ENCODE measurements at places on chromosomes 2 and 18.
A peak's percentile ranks its signal among the peaks of the same experiment; 100 is the strongest.

DNA sequence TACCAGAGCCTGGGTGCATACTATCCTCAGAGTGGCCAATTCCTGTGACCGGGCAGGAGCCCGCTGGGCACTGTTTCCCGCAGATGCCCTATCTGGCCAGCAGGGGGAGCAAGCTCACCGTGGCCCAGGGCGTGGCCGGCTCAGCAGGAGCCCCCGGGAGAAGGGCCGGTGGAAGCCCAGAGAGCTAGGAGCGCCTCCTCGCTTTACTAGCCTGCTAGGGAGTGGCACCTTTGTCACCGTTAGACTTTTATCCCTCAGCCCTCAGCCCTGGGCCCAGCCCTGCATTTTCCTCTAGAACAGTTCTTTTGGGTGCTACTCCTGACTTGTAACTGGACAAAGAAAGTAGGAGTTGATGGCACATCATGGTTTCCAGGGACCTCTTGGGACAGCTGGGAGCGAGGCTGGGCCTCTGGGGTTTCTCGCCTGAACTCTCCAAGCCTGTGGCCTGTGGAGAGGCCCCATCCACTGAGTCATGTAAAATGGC lies 24.0 kb downstream of the TMEM177 start:
- peak; percentile 58 for DNase-seq

GRCh38 chr2:221915926-221916325 lies 343.8 kb upstream of the EPHA4 start:
- no peak for DNase-seq

- no peak for DNase-seq
Observed at GRCh38 chr2:219868635-219869034, 241.2 kb downstream of the SLC4A3 start.

GRCh38 chr2:241154915-241155314 lies 4.6 kb downstream of the PPP1R7 start:
- no peak for DNase-seq

GRCh38 chr2:10430886-10431622 lies 17.1 kb downstream of the ODC1 start:
- no peak for DNase-seq

DNA sequence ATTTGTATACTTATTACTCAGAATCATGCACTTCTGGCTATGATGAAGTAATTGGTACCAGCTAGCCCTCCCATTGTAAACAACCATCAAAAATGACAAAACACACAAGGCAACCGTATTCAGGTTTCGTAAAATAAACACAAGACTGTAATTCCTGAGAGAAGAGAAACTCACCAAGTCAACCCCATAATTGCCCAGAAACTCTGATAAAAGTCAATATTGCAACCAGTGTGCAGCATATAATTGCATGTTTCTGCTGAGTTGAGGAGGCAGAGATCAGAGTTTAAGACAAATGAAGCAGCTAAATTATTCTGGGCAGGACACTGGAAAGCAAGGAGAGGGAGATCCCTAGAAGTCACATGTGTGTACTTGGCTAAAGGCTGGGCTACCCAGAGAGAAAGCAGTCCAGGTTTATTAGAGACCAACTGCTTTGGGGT lies 90.3 kb downstream of the ROCK2 start:
- no peak for DNase-seq

DNA sequence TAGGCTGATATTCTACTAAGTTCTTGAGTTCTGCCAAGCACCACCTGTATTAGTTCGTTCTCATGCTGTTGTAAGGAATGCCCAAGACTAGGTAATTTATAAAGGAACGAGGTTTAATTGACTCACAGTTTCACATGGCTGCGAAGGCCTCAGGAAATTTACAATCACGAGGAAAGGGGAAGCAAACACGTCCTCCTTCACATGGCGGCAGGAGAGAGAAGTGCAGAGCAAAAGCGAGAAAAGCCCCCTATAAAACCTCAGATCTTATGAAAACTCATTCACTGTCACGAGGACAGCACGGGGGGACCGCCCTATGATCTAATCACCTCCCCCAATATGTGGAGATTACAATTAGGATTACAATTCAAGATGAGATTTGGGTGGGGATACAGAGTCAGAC lies 47.7 kb upstream of the YWHAQ start:
- no peak for DNase-seq

GRCh38 chr2:237547841-237548416 lies 18.4 kb upstream of the PRLH start:
- DNase-seq, result no peak

DNA sequence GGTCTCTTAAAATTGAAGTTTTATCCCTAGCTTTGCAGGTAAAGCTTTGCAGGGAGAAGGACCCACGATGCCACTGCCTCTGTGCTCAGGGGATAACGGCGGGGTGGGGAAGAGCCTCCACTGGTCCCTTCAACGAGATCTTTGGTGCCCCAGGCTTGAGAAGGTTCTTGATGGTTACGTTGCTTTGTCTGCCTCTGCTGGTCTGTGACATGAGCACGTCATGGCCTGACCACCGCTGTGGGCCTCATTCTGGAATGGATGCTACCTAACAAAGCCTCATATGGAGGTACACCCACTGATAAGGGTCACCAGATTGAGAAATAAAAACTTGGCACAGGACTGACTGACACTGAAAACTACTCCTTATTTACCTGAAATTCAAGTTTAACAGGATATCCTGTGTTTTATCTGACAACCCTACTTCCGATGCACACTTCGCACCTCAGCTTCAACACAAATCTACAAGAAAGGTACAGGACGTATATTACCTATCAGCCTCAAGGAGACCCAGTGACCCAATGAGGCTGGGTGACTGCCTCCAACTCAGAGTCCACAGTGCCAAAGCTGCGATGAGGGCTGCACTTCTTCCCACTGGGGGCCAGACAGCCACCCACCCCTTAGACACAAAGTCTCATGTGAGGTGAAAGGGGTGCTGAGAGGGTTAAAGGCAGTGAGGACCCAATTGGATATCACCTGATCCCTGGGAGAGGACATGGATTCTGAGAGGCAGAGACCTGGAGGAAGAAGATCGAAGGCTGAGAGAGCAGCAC lies 64.9 kb downstream of the EIPR1 start:
- no peak for DNase-seq

DNA sequence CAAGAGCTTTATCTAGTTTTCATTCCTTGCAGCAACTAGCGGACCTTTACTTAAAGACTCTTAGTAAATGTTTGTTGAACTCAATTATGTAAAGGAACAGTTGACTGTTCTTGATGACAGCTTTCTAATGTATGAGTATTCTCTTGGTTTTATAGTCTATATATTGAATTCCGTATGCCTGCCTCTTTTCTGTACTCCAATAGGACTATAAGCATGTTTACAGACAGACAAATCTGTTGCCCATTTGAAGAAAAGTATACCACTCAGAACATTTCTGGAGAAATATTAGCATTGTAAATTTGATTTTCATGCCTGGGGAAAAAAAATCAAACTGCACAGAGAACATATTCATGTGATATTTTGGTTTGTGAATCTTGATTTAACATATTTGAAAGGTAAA lies 109.5 kb downstream of the LRRTM1 start:
- DNase-seq, result no peak

DNA sequence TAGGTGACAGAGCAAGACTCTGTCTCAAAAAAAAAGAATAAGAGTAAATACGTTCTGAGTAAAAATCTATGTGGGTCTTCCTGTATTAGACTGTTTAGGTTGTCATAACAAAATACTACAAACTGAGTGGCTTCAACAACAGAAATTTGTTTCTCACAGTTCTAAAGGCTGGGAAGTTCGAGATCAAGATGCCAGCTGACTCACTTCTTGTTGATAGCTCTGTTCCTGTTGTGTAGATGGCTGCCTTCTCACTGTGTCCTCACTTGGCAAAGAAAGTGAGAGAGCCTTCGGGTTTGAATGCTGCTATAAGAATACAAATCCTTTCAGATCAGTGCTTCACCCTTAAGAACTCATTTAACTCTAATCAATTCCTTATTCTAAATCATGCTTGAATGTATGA lies 430.0 kb upstream of the VWC2L start:
- DNase-seq, result no peak

DNA sequence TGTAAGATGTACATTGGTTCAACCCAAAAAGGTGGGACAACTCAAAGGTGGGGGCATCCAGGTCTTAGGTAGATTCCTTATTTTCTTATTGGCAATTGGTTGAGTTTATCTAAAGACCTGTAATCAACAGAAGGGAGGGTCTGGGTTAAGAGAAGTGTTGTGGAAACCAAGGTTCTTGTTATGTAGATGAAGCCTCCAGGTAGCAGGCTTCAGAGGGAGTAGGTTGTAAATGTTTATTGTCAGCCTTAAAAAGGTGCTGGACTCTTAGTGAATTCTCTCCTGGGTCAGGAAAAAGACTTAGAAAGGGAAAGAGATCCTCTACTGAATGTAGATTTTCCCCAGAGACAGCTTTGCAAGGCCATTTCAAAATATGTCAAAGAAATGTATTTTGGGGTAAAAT lies 125.3 kb upstream of the NDUFV2 start:
- DNase-seq, result no peak

DNA sequence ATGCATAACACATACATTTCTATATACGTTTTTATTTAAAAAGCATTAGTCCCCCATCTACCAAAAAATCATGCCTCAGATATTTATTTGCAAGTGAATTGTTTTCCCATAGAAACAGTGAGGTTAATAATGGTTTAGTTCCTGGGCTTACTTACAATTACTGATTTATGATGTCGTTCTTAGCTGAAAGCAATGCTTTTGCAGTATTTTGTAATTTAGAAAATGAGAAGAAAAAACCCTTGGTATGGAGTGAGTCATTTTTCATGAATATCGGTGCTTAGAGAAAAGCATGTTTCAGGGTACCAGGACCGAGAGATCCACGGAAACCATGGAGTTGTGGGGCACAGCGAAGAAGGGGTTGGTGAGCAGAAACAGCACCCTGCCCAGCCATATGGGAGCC lies 12.0 kb upstream of the CDK15 start:
- DNase-seq, result no peak

DNA sequence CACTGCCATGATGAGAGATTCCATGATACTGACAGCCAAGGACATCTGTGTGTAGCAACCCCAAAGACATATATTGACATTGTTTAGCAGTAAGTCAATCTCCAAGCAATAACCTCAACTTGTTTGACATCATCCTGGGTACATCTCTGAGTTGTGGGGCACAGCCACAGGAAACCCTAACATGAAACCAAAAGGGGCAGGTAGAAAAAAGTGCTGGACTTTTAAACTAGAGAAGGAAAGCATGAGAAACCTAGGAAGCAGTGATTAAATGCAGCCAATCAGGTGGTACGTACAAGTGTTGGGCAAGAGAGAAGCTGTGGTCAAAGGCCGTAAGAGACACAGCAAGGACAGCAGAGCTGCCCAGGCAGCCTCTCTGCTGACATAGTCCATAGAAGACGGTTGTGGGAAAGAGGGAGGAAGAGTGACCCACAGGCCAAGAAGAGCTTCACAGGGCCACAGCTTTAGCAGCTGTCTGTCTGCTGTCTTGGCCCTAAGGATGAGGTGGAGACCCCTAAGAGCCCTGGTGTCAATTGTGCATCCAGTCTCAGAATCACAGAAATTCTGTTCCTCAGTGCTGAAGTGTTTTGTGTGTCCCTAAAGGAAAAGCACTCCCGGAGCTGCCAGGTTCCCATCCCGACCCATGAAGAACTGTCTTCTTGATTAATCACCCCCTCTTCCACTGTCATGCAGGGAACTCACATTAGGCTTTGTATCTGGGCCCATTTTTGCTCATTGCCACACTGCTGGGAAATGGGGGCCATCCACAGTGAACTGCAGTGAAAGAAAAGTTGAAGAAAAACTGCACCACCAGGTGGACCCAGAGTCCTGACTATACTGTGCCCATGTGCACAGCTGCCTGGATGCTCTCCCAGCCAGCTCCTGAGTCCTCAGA lies 25.4 kb upstream of the CHN1 start:
- DNase-seq, result no peak

GRCh38 chr2:6077585-6077984 lies 385.4 kb downstream of the SOX11 start:
- DNase-seq, result no peak

DNA sequence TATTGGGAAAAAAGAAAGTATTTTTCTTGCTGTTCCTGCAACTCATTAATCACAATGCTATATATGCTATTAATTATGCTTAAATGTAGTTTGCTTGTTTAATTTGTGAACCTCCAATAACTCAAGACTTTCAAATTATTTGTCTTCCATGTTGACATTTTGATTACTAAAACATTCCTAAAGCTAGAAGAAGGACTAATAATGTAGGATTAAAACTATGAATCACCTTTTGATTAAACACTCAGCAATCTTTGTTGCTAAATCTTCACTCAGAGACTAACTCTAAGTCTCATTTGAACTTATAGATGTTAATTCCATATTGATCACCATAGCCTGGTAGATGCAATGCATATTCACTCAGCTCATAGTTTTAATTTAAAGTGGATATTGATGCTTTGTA lies 524.6 kb upstream of the ZEB2 start:
- no peak for DNase-seq

- DNase-seq, result no peak
Observed at GRCh38 chr2:455015-455705, 167.3 kb upstream of the ALKAL2 start.

GRCh38 chr2:38863061-38863695 lies 12.6 kb downstream of the DHX57 start:
- DNase-seq, result no peak

DNA sequence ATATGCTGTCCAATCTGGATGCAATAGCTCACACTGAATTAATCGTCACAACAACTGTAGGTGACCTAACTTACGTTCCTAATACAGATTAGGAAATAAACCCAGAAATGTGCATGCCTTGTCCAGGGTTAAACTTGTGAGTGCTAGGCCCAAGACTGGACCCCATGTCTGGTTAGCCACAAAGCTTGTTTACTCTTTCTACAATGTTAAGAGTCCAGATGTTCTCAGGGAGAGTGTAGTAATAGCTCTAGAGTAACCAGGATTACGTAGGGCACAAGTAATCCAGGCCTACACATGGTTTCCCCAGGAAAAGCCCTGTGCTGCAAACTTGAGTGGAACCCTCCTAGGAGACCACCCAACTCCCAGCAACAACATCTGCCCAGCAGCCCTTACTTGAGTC lies 26.2 kb downstream of the TRIB2 start:
- DNase-seq, result no peak

DNA sequence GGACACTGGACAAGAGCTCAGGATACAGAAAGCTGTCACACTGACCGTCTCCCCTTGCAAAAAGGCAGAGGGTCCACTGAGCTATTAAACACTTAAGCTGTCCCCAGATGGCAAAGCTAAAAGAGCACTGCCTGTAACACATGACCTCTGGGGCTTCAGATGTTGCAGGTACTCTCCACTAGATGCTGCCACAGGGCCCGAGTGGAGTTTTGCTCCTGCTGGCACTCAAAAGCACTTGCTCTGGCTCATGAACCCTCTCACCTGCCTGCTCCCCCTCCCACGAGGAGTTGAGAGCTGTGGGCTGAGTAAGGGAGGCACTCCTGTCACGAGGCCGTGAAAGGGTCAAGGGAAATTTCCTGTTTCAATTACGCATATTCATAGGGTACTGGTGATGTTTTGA lies 227.9 kb downstream of the PRKCE start:
- DNase-seq, result no peak

Measured in activated CD4-positive, alpha-beta T cell treated with anti-CD3 and anti-CD28 coated beads for 4 hours (primary cell).